ENCODE measurements at places on chromosomes 5 and 9.
A peak's percentile ranks its signal among the peaks of the same experiment; 100 is the strongest.

DNA sequence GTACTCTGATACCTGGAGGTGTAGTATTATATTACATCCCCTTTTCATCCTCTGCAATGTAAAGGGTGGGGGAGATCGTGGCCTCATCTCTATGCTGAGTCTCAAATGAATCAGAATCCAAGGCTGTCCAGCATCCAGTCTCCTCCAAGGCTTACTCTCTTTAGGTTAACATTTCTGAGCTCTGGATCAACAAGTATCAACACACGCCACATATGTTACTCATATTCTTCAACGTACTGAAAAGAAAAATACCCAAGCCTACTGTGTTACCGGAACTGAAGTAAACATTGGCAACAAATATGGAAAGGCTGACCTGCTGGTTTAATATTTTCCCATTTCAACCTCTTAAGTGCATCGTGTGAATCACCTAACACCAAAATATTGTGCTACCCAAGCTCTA lies 241.8 kb downstream of the GAS1 start:
- DNase-seq = peak; percentile 77

DNA sequence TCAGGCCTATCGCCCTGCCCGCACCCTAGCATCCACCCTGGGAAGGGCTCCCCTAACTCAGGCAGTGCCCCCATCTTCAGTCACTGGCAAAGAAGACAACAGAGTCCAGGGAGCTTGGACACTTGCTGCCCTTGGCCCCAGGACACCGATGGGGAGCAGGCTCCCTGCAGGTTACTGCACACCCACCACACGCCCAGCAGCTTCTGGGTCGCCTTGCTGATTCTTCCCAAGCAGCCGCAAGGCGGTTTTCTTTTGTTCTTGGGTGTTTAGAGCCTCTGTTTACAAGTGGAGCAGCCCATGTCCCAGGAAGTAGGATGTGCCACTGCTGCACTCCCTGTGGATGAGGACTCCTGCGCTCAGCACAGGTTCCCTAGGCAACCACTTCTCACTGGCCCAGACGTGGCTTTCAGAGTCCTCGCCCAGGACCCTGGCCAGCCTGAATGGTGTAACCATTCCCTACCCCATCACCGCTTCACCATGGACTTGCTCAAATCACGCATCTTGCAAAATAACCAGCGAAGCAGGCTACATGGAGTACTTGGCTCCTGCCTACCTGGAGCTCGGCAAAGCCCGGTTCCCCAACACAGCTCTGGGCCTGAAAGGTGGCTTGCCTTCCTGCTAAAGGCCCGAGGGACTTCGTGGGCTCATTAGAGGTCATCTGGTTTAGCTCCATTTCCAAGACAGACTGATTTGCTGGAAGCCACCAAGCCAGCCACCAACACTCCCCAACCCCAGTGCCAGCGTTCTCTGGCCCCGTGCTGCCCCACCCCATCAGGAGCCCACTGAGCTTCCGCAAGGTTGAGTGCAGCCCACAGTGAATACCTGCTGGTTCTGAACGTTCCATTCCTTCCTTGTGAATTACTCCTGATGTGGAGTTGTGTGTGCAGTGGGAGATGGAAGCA lies 60.0 kb downstream of the PSMB7 start:
- no peak for DNase-seq

DNA sequence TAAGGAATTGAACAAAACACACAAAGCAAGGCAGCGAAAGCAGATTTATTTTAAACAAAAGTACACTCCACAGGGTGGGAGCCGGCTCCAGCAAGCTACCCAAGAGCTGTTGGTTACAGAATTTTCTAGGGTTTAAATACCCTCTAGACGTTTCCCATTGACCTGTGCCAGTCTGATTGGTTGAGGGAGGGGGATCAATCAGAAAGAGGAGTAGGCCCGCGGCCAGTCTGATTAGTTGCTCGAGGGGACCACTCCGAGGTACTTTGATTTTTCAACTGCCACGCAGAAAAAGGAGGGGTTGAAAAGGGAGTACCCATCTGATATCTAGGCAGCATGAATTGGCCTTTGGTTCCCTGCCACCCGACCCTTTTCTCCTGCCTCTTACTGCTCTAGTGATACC lies 998 bp downstream of the SRP19 start:
- no peak for DNase-seq

- no peak for DNase-seq
Measured at GRCh38 chr5:134019636-134020035, 14.9 kb upstream of the VDAC1 start.

DNA sequence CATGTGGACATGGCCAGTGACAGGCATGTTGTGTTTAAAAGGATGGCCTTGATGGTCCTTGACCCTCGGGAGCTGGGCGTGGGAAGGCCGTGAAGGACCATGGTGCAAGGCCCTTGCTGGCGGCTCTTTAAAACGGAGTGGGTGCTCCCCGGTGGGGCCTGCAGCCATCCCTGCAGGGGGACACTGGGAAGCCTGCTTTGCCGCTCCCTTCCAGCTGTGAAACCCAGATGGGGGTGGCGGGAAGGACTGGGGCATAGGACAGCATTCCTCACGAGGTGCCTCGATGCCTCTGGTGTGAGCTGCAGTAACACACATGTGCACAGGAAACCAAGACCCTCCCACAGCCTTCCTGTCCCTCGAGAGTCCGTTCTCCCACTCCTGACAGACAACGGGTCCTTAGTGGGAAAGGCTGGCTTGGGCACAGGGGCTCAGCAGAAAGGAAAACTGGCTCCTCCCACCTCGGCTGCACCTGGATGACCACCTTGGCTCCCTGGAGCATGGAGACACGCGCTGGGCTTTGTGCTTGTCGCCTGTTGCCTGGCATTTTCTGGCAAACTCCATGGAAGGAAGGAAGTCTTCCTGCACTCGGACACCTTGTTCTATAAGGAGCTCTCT lies 30.3 kb upstream of the IRX4 start:
- DNase-seq = no peak

- DNase-seq = no peak
Measured at GRCh38 chr9:26657958-26658357, 234.6 kb downstream of the CAAP1 start.

GRCh38 chr5:125059255-125060002 lies 313.0 kb upstream of the ZNF608 start:
- DNase-seq = no peak

DNA sequence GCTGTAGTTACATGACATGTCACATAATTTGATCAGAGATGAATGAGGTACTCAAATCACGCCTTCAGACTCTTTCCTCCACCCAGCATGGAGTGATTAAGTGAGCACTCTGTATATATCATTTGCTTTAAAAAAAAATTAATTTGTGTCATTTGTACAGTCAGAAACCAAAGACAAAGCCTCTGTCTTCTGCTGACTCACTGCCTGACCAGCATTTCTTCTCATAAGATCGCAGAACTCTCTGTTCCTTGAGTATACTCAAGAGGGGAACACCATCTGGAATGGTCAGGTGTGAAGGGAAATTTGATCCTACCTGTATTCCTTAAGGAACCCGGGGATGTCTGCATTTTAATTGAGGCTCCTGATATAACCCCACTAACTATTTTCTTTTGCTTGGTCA lies 254.4 kb downstream of the FAM114A2 start:
- no peak for DNase-seq

- peak; percentile 78 for DNase-seq
Measured at GRCh38 chr9:22238809-22239684, 207.6 kb upstream of the DMRTA1 start.

DNA sequence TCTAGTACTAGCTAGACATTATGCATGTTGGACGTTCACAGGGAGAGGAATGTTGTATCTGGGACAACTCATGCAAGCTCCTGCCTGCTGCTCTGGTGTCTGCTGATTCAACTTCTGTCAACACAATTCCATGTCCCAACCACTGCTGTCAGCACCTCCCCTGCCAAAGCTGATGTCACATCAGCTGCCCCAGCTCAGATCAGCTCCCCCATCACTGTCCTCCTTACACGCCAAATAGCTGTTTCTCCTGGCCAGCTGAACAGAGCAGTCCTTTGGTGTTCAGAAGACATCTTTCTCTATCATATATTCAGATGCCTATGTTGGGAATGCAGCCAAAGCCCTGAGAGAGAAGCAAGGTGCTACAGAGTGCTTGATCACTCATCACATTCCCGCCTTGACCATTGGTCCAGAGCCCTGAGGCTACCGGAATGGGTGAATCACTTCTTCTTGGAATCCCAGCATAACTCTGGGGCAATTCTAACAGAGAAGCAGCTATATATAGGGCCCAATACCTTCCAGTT lies 223.3 kb downstream of the SEC61B start:
- DNase-seq = peak; percentile 96

DNA sequence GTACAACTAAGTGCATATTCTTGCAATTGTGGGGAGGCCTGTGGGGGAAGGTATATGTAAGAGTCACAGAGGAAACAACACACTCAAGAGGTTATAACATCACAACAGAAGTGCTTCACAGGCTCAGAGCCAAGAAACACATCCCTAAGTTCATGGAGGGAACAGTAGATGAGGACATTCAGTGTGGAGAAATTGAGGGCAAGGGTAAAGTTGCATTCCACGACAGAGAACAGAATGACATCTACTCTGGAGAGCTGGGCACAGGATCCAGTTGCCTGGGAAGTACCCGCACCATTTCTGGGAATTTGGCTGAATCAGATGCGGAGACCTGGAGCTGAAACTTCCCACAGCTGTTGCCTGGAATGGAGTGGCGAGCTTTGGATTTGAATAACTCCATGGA lies 197.2 kb downstream of the NXNL2 start:
- DNase-seq = peak; percentile 70

DNA sequence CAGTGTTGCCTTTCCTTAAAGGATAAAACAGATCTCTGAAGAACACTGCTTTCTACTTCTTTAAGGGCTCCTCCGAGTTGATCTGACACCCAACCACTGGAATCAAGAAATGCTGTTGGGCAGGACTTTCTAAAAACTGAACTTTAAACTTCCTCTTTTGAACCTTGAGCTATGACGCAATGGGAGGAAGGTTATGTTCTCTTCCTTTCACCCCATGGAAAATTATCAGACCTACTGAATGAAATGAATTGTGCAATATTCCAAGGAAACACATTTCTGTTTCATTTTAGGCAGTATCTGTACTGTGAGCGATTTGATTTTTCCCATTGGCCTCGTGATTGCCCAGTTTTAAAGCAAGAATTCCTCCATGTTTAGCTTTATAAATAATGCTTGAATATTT lies 206.0 kb upstream of the PRR16 start:
- DNase-seq = peak; percentile 6
